Uterine smooth muscle cell (primary cell): ENCODE measurements at places on chromosomes 2 and 18. TPM values are rescaled to one million over a fixed set of nuclear protein-coding genes. Genes with fewer than 3 reads are reported as not detected.

KLHL30 gene
- total RNA-seq: 0.62 TPM in 1 of 2 replicates, not detected in the other

CERKL gene
- total RNA-seq: under 0.01 and 0.11 TPM in 2 replicates

DSG3 gene
- under 0.01 and 0.12 TPM in 2 replicates for total RNA-seq

TMEM163 gene
- not detected in 2 replicates for total RNA-seq

UGT1A8 gene
- total RNA-seq: 0.12 TPM in 1 of 2 replicates, not detected in the other

CKAP2L gene
- 3.9 and 15.8 TPM in 2 replicates for total RNA-seq

RAB6C gene
- total RNA-seq: under 0.01 TPM in 1 of 2 replicates, not detected in the other

PPP1CB gene
- total RNA-seq: 260 and 278 TPM in 2 replicates

ALK gene
- total RNA-seq: under 0.01 TPM in 1 of 2 replicates, not detected in the other

NEB gene
- total RNA-seq: 0.12 and 0.22 TPM in 2 replicates

PDCD1 gene
- total RNA-seq: not detected in 2 replicates

TRIM43 gene
- not detected in 2 replicates for total RNA-seq

IGFBP2 gene
- total RNA-seq: 119 and 136 TPM in 2 replicates

CNTNAP5 gene
- total RNA-seq: not detected in 2 replicates

IL1RL1 gene
- total RNA-seq: 0.12 and 0.77 TPM in 2 replicates

CLHC1 gene
- total RNA-seq: 7.3 and 11.5 TPM in 2 replicates

CIDEA gene
- 5.2 and 12.1 TPM in 2 replicates for total RNA-seq

TUBB8B gene
- not detected in 2 replicates for total RNA-seq

GAREM2 gene
- 0.22 and 0.50 TPM in 2 replicates for total RNA-seq

RGPD3 gene
- total RNA-seq: 0.33 and 0.37 TPM in 2 replicates

SUPT7L gene
- total RNA-seq: 18.5 and 22.0 TPM in 2 replicates

SCN7A gene
- total RNA-seq: 0.11 and 0.12 TPM in 2 replicates

POTEC gene
- not detected in 2 replicates for total RNA-seq

YWHAQ gene
- 259 and 420 TPM in 2 replicates for total RNA-seq

SH3RF3 gene
- 2.1 and 4.7 TPM in 2 replicates for total RNA-seq

TXNDC2 gene
- 0.12 and 0.22 TPM in 2 replicates for total RNA-seq

ZNF396 gene
- 0.89 and 2.0 TPM in 2 replicates for total RNA-seq

AQP12A gene
- total RNA-seq: not detected in 2 replicates

ADAM17 gene
- total RNA-seq: 43.8 and 56.5 TPM in 2 replicates

TSGA10 gene
- 3.7 and 5.1 TPM in 2 replicates for total RNA-seq

ZC3H6 gene
- 4.8 and 5.4 TPM in 2 replicates for total RNA-seq

PLCL1 gene
- 0.77 and 1.9 TPM in 2 replicates for total RNA-seq
